ENCODE measurements at places on chromosomes 3 and 15.

DNA sequence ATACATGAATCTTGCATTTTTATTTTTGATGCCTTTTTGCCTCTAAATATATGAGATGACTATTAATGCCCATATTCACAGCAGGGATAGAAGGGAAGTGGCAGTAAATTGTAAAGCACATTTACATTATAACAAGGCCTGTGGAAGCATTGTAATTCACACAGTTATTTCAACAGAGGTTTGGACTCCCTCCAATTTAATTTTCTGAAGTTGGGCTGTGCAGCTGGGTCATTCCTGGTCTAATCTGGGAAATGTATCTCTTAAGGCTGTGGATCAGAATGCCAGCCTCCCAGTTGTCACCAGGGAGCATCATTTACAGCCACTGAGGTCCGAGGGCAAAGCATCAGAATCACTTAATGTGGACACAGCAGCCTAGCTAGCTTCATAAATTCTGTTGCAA, 434.5 kb downstream of the MFSD1 start:
- DNase-seq, result no peak

GRCh38 chr15:92892201-92892555, 7.9 kb upstream of the CHD2 start:
- DNase-seq, result peak; percentile 7

DNA sequence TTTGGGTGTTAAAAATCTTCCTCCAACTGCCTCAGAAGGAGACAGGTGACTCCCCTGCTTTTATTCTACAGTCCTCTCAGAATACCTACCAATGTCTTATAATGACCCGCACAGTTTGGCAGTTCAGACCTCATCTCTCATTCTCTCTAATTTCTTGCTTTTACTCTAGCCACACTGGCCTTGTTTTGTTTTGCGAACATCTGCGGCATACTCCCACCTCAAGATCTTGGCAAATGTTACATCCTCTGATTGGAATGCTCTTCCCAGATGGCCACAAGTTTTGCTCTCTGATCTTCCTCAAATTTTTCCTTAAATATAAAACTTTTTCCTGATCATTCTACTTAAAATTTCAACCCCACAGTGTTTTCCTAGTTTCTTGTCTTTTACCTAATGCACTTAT, 94.1 kb downstream of the PLSCR2 start:
- DNase-seq, result no peak

DNA sequence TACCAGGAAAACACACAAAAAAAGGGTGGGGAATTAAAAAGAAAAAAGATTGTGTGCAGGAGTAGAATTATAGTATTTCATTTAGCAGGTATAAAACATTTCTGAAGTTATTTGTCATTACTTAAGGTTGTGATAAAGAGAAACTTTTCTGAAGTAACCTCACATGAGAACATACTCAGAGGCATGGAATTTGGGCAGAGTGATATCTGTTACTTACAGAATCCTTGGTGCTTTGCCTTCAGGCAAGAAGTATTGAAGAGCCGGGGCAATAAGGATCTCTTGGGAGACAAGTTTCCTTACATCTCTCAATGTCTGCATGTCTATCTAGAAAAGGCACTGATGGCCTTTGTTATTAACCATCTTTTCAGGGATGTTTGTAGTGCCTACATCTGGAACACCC, 179.7 kb upstream of the ROBO1 start:
- DNase-seq, result no peak

DNA sequence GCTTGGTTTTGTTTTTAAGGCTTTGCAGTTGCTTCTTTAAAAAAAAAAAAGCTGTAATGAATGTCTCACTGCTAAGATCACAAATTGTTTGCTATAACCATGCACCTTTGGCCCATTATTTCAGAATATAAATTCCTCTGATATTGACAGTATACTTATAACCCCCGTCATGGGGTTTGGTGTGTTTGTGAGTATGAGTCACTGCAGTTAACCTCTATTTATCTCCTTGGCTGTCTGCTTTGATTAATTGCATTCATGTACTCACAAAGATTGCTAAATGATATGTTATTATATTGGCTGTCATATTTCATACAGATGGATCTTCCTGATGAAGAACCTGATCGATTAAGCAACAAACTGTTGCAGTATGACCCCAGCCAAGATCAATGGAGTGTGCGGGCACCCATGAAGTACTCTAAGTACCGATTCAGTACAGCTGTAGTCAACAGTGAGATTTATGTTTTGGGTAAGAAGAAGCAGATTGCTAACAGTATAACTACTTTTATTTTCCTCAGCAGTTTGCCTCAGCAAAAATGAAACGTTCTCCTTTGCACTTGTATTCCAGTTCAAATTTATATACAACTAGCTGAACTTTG, 14.9 kb downstream of the KBTBD12 start:
- no peak for DNase-seq

GRCh38 chr15:41870689-41871081, 23.2 kb downstream of the SPTBN5 start:
- no peak for DNase-seq

GRCh38 chr3:99875581-99875928, 57.9 kb downstream of the CMSS1 start:
- peak; percentile 7 for DNase-seq

- DNase-seq, result no peak
Observed at GRCh38 chr3:147189016-147189415, 217.3 kb downstream of the ZIC4 start.

GRCh38 chr3:113663324-113663750, 33.1 kb downstream of the USF3 start:
- DNase-seq, result no peak

GRCh38 chr3:147903026-147903425, 493.9 kb downstream of the ZIC1 start:
- DNase-seq, result no peak

DNA sequence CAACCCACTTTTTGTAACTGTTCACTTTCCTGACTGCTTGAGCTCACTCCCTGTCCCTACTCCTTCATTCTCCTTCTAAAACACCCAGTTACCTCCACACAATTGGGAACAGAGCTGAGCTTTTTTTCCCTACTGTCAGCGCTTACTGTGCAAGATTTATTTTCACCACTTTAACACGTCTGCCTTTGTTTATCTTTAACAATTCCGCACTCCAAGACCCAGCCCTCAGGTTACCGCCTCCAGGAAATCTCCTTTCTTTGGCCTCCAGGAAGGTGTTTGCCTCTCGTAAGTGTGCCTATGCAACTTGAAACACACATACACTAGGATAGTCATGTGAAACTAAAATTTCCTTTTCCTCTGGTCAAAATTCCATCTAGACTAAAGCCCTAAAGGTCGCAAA, 271.9 kb upstream of the TPRG1 start:
- DNase-seq, result no peak

Data from cerebellar cortex (tissue), 1 donor.